CD4-positive, alpha-beta T cell treated with Interleukin-15 for 4 hours (primary cell): ENCODE measurements at places on chromosomes 6 and 20.

GRCh38 chr20:50460608-50461267 is 49.4 kb upstream of the PTPN1 start:
- DNase-seq = peak; percentile 80

DNA sequence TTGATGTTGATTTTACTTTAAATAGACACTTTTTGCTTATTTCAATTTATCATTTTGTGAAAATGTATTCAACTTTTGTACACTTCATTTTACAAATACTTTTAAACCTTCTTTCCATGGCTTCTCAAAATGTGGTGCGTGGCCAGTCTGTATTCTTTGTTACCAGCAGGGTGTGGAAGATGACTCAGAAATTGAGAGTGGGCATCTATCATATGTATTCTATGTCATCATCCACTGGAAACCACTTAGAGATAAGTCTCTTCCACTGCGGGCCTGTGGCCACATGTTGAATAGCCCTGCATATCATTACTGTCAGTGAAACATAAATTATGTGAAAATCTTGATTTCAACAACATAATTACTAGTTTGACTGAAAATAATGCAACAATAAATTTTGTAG is 52.6 kb upstream of the MC3R start:
- DNase-seq = no peak

- DNase-seq = no peak
Measured at GRCh38 chr6:10203651-10204050, 211.2 kb downstream of the TFAP2A start.

- DNase-seq = no peak
Measured at GRCh38 chr6:137881522-137881886, 14.4 kb downstream of the TNFAIP3 start.

- no peak for DNase-seq
Measured at GRCh38 chr20:52346797-52347196, 155.2 kb upstream of the ZFP64 start.

- DNase-seq = no peak
Measured at GRCh38 chr6:105849746-105850145, 236.4 kb upstream of the PRDM1 start.

GRCh38 chr20:37311710-37312355 is 22.4 kb downstream of the MANBAL start:
- no peak for DNase-seq

- no peak for DNase-seq
Measured at GRCh38 chr6:52306972-52307870, 22.7 kb upstream of the MCM3 start.

- no peak for DNase-seq
Measured at GRCh38 chr20:50746138-50746940, 15.0 kb downstream of the PARD6B start.

- DNase-seq = no peak
Measured at GRCh38 chr20:35225319-35226125, 968 bp upstream of the MMP24 start.

GRCh38 chr20:47451602-47451904 is 50.1 kb upstream of the NCOA3 start:
- no peak for DNase-seq

GRCh38 chr6:100466410-100467128 is 1.8 kb upstream of the SIM1 start:
- no peak for DNase-seq

DNA sequence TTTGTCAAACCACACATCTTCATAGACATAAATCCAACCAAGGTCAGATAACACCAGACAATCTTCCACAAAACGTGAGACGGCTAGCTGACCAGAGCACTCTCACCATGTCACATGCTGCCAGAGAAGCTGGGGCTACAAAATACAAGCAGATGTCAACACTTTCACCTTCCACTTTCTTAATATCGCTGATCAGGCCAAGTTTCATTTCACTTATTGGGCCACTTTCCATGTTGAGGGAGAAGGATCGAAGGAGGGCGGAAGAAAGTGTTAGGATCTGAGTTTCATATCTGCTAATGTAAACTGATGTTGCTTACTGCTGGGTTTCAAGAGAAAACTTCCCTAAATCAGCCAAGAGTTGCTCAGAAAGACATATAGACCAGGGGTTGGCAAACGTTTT is 177.0 kb upstream of the PRDM1 start:
- DNase-seq = no peak

GRCh38 chr20:23122321-23122720 is 36.2 kb upstream of the CD93 start:
- no peak for DNase-seq

GRCh38 chr20:46580613-46581205 is 30.3 kb upstream of the OCSTAMP start:
- no peak for DNase-seq

GRCh38 chr20:9699181-9699580 is 139.7 kb downstream of the PAK5 start:
- DNase-seq = no peak
